NCI-H446 (cell line): ENCODE measurements at places on chromosomes 11 and 22.

GRCh38 chr11:67613960-67614715, 7.4 kb downstream of the NDUFV1 start:
- DNase-seq = no peak

- no peak for DNase-seq
These were observed 250.7 kb upstream of the ARHGAP20 start for GRCh38 chr11:110962921-110963320.

DNA sequence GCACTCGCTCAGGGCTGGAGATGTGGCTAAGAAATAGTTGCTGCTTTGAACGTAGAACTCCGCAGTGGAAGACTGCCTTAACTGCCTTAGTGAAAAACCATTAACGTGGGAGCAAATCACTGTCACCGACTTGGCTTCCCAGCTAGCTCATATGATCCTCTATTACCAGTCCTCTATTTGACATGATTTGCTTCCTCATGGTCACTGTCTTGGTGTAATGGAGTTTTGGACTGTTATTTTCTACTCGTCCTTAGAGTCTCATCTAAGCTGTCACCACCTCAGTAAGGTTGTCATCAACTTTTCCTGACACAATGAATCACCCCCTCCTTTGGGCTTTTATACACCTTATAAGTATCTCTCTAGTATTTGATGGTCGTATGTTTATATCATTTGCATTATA, 167.1 kb upstream of the NARS2 start:
- no peak for DNase-seq

- DNase-seq = no peak
These were observed 2.2 kb downstream of the SULT4A1 start for GRCh38 chr22:43860126-43860525.

GRCh38 chr11:102322560-102322959, 5.3 kb downstream of the BIRC3 start:
- DNase-seq = no peak

DNA sequence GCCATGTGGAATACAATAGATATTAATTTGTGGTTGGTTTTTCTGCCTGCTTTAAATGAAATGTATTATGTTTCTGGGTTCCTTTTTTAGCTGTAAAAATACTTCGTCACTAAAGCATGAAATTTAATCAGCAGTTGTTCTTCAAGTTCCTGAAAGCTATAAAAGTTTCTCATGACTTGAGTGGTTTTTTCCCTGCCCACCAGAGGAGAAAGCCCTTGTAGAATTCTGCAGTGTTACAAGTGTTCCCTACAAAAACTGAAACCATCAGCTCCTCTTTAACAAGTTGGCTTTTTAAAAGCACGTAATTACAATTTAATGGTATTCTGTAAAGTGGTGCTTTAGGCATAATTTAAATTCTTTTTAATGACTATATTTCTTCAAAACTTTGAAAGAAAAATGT, 56.2 kb downstream of the PANX1 start:
- DNase-seq = no peak

DNA sequence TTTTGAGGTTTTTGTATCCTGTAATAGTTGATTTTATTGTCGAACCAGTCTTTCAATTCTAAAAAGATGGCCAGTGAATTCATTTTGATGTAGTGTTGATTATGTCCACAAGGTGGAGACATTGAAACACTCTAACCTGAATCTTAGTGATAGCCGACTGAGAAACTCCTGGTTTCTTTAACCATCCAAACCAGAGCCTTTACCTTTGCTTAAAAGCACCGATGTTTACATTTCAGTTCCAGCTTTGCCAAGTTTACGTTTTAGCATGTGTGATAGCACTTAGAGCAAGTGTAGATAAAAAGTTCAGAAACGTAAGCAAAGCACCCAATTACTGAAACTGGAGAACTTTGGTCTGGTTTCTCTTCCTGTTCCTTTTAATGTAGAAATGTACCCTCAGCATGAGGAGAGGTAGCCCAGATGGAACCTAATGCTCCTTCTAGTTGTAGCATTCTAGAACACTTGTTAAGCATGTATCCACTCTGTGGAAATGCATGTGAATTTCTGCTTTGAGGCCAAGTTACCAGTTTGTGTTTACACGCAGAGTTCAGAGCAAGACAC, 208.6 kb downstream of the DBX1 start:
- peak; percentile 66 for DNase-seq

DNA sequence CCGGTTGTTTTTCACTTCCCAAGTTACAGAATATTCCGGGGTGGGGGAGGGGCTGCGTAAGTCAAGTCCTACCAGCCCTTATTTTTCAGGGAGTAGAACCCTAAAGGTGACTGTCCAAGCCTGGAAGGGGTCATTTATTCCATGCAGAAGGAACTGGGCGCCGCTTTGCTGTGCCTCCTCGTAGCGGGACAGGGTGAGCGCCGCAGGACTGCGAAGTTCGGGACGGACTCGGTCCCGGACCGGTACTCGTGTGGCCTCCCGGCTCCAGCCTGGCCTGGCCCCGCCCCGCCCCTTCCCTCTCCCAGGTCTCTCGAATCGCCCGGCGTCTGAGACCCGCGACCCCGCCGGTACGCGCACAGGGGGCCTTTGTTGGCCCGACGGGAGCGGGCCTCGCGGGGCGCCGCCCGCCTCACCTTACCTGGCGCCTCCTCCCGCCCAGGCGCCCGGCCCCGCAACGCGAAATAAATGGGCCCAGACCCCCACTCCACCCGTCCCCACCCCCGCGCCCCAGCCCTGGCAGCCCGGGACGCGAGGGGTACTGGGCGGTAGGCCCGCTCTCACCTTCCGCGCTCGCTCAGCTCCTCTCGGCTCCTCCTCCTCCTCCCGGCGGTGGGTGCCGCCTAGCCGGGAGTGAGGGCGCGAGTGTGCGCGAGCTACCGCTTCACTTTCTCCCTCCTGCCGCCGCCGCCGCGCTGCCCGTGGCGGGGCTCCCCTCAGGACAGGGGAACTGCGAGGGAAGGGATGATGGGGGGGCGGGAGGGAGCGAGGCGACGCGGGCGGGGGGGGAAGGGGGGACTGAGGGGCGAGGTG, 698 bp downstream of the PAK1 start:
- no peak for DNase-seq

DNA sequence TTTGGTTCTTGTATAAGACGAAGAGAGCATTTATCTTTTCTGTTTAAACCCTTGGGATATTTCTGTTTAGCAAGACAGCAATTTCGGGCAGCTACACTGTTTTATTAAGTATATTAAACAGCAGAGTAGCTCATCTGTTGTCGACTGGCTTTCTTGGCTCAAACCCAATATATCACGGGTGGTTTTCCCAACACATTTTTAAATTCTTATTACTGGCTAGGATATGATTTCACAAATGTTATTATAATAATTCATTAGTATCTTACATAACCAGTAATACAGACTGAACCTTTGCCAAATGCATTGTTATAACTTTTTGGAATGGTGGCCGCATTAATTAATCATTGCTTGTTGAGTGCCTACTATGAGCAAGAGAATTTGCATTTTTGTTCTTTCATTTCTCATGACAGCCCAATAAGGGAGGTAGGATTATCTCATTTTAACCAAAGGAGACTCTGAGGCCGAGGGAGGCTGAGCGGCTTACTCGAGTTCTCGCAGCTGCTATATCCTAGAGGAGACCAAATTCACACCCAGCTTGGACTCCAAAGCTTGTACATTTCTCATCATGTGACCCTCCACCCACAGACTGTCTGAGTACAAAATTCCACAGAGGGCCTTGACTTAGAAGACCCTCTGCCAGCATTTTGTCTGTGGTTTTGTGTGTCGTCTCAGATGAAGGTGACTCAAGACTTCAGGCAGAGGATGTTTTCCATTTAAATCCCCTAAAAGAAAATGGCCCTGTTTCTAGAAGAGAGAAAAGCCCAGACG, 304.9 kb downstream of the NTM start:
- no peak for DNase-seq
